ENCODE measurements at places on chromosomes 16 and 17. TPM values are rescaled to one million over a fixed set of nuclear protein-coding genes. Genes with fewer than 3 reads are reported as not detected.

- no peak for DNase-seq
These were observed 39.2 kb downstream of the ADCY7 start for GRCh38 chr16:50305441-50306061.

DNA sequence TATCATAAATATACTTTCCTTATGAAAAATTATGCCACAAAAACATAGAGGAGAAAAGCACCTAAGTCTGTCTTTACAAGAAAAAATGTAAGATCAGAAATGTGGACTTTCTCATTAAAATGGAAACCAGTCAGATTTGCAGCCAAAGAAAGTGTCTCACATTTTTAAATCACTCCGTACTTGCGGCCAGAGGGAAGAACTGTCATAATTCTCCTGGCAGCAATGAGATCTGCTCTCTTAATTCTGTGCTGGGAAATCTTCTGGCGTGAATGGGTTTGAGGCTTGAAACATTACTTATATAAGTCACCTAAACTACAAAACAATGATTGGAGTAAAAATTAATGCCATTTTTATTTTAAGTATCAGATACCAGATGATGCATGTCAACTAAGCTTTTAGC, 10.7 kb downstream of the C16orf95 start:
- DNase-seq: no peak

DNA sequence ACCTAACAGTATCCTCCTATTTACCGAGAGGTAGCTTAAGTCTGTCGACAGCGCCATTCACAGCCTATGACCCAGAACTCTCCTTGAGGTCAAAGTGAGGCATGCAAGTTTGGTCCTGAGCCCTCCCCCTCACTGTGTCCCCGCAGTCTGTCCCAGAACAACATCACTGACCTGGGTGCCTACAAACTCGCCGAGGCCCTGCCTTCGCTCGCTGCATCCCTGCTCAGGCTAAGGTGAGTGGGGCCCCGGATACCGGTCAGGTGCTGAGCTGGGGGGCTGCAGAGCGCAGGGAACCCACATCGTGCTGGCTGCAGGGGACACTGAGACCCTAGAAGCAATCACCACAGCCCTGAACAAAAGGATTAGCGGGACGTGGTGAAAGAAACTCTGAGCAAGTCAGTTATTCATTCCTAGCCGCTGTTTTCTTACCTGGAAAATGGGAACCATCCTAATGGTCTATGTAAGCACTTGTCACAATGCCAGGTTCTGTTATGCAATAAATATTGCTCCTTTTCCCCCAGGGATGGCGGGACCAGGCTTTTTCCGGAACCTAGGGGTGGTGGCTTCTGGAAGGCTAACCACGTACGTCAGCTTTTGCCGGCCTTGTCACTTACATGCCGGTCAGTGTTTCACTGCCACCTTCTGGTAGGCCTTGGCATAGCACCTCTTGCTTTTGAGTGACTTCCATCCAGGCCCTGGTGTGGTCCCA, 23.8 kb downstream of the DEXI start:
- peak; percentile 86 for DNase-seq

DNA sequence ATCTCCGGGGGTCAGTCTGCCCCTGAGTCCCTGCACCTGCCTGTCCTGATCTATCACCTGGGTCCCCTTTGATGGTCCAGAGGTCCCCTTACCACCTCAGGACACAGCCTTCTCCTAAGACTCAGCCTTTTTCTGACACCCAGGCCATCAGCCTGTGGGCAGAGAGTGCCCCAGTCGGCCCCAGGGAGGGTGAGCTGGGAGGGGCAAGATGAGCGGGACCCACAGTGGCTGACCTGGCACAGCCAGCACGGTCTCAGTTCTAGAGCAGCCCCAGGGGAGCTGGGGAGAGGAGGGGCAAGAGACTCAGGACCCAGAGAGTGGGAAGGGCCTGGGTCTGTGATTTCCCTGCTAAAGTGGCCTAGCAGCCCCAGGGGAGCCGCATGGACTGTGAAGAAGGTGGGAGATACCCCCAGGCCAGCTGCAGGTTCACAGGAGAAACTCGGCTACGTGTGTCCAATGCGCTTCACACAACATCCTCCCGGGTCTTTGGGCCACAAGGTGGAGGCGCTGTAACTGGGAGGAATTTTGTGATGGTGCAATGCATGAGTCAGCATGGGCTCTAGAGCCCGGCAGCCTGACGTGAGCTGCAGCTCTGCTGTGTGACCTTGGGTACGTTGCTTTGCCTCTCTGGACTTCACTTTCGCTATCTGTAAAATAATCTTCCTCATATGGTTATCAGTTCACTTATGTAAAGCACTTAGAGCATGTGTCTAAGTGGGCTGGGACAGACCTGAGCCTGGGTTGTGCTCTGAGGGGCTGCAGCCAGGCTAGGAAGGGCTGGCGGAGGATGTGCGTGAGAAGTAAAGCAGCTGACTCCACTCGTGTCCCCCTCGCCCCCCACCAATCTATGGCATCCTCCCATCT, 67.2 kb upstream of the LHX1 start:
- no peak for DNase-seq

DNA sequence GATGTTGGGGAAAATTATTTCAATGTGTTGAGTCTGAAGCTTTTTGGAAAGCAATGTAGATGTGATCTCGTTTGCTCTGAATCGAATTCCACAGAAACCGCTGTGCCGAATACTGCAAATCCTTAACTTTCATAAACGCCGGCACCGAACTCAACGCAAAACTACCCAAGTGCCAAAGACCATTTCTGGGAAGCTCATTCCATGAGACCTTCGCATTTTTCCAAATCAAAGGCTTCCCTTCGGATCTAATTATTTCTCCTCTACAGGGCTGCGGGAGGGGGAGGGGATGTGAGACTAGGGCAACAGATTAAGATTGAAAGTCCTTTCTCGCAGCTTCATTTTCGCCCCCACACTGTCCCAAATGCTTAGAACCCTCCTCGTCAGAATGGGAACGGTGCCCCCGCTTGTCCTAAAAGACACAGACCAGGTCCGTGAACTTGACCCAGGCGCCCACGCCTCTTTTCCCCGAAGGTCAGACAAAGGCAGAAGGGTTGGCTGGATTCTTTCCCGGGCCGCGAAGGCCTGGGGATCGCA, 4.0 kb downstream of the PRAC1 start:
- no peak for DNase-seq

- no peak for DNase-seq
These were observed 831 bp upstream of the RCVRN start for GRCh38 chr17:9905902-9906301.

CTRB2 gene
- 0.13 TPM for polyA plus RNA-seq

All from right renal pelvis (tissue), 4 donors.